ENCODE measurements at places on chromosomes 6 and 20.

DNA sequence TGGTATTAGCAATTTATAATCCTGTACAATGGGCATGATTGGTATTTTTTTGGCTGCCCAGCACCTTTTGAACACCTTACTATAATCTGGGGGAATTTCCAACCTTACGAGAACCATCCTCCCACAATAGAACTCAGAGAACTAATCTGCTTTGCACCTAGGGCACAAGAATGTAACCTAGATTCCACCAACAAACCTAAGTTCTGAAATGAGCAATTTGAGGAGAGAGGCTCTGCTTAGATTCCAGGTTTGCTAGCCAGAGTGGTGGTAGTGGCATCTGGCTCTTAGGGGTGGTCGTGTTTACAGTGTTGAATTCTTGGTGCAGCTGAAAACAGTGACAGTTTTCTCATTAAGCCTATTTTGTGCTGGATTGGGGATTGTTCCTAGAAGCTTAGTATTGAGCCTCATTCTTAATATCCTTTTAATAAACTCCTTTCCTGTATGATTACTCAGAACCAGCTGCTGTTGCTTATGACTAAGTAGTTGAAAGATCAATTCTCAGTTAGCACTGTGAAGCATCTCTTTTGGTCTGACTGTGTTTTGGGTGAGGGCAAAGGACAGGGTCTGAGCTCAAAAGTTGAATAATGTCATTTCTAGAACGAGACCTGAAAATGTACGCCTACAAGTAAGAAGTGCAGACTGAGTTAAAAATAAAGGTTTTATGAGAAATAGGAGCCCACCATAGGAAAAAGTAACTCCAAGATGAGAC is 385.6 kb downstream of the CDKAL1 start:
- no peak for DNase-seq

- no peak for DNase-seq
These were observed 2.0 kb downstream of the EDEM2 start for GRCh38 chr20:35145141-35145564.

GRCh38 chr6:95159557-95159956 is 417.8 kb upstream of the MANEA start:
- no peak for DNase-seq

GRCh38 chr20:19713822-19714578 is 44.1 kb upstream of the RIN2 start:
- DNase-seq: no peak

DNA sequence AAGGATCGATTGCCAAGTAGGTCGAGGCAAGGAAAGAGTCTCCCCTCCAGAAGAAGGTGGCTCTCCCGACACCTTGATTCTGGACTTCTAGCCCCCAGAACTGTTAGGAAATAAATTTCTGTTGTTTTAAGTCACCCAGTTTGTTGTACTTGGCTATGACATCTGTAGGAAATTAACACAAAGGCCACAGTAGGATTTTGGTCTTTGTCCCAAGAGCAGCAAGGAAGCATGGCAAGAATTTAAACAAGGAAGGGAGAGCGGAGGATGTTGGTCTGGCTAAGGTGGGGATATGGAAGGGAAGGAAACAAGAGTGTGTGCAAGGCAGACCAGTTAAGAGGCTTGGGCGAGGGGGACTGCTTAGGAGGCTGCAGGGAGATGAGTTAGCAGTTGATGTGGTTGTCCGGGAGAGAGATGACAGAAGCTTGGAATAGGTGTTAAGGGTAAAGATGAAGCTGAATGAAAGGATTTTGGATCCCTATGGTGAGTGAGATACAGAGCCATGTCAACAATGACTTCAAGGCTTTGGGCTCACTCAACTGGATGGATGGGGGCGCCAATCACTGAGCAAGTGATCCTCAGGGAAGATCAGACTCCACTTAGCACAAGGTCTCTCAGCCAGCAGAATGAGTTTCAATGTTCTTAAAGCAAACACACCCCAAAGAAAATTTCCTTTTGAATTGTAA is 140.5 kb upstream of the ZNF217 start:
- DNase-seq: no peak

DNA sequence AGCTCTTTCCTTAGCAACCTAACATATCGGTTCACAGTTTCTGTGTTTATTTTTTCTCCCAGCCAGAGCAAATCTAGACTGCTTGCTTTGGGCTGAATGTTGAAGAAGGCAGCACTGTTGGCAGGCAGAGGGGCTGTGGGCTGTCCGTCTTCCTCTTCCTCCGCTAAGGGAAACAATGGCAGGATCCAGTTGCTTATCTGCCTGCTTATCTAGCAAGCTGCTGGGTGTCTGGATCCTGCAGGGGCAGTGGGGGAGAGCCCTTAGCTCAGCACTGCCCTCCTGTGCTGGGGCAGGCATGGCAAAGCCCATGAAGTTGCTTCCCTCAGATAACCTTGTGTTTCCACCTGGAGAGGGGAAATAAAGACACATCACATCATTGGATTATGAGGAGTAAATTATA is 92.7 kb upstream of the CD93 start:
- no peak for DNase-seq

- no peak for DNase-seq
These were observed 92.0 kb downstream of the TTLL2 start for GRCh38 chr6:167416676-167417430.

- no peak for DNase-seq
These were observed 274.3 kb upstream of the MMS22L start for GRCh38 chr6:97557355-97557754.

DNA sequence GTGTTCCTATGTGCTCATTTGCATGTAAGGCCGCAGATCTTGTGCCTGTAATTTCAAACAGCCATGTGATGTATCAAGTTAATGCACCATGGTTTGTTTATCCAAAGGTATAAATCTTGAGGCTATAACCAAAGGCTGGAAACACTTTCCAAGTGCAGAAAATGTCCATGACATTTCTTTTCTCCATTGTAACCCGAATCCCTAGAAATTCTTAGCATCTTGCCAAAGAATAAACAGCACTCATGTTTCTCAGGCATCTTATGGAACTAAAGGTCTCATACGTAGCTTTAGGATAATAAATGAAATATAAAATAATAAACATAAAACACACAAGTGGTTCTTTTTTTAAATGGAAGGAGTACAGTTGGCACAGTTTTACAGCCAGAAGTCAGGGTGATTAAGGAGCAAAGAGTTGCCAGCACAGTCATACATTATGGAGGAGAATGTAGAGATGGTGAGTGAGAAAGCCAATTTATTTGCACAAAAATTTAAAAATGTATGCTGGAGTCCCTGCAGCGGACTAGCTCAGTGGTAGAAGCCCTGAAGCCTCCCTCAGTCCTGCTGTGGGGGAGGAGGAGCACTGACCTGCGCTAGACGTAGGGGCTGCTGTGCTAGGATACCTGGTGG is 18.0 kb downstream of the CDH26 start:
- no peak for DNase-seq

DNA sequence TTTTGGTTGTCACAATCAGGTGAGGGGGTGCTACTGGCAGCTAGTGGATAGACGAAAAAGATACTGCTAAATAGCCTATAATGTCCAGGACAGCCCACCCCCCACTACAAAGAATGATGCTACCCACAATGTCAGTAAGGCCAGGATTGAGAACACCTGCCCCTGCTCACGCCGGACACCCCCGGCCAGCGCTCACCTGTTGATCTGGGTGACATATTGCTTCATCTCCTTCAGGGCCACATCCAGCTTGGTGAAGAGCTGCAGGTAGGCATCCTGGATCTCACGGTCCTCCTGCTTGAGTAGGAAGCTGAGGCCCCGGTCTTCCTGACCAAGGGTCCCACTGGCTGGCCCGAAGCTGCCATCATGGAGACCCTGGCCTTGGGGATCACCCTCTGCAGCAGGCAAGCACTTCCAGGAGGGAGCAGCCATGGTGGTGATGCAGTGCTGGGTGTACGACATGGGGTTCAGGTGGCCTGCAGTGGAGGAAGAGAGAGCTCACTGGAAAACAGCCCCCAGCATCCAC is 178.6 kb downstream of the PREX1 start:
- no peak for DNase-seq

DNA sequence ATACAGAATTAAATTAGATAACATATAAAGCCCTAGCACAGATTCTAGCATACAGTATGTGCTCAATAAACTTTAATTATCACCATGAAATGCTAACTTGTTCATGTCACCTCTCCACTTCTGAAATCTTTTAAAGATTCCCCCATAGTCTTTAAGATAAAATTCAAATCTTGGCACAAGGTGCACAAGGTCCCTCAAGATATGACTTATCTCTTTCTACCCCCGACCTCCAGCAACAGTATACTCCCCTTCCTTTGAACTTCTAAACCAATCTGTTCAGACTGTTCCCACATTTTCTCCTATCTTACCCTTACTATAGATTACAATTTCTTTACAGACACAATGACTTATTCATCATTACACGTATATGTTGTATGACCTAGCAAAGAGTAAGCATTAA is 29.0 kb downstream of the SEC63 start:
- no peak for DNase-seq

DNA sequence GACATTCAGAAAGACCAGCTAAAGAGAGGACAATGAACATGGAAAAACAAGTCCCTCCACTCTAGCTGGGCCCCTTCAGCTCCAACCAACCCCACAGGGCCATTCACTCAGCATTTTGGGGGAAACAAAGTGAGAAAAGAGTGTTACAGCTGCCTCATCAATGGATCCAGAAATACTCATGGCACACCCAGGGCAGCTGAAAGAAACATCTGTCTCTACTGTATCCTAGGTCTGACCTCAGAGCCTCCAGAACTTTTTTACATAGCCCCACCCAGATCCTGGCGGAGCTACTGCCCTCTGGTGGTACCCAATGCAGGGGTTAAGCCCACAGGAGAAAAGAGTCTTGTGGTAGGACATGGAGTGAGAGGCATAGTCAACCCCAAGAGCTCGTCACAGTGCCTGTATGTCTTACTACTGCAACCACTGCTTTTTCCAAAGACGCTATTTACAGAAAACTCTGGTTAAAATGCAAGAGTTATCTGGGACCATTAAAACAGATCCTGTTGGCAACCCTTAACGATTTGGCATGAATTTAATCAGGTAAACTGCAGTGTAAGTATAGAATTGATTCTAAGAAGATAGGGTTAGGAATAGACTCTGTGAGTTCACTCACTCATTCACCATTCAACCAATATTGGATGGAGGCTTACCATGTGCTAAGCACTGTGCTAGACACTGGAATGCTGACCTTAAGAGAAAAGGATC is 37.4 kb upstream of the FAM83C start:
- DNase-seq: no peak

- no peak for DNase-seq
These were observed 430.1 kb upstream of the SLC35B3 start for GRCh38 chr6:8865451-8865850.
